Sigmoid colon (tissue), 7 donors: ENCODE measurements at places on chromosomes 1 and 21. TPM values are rescaled to one million over a fixed set of nuclear protein-coding genes. Genes with fewer than 3 reads are reported as not detected.

The SEC22B gene
- 28.5 TPM for total RNA-seq

The RSPO1 gene
- total RNA-seq = 0.71 TPM

The FCAMR gene
- not detected for total RNA-seq

The MYOG gene
- total RNA-seq = not detected

The C1orf226 gene
- 11.4 TPM for total RNA-seq
